Activated T-helper 1 cell treated with anti-CD3 and anti-CD28 coated beads, Interleukin-2, amount 50 U/mL, for 16 hours (primary cell): ENCODE measurements at places on chromosomes 1 and 21.
A peak's percentile ranks its signal among the peaks of the same experiment; 100 is the strongest.

DNA sequence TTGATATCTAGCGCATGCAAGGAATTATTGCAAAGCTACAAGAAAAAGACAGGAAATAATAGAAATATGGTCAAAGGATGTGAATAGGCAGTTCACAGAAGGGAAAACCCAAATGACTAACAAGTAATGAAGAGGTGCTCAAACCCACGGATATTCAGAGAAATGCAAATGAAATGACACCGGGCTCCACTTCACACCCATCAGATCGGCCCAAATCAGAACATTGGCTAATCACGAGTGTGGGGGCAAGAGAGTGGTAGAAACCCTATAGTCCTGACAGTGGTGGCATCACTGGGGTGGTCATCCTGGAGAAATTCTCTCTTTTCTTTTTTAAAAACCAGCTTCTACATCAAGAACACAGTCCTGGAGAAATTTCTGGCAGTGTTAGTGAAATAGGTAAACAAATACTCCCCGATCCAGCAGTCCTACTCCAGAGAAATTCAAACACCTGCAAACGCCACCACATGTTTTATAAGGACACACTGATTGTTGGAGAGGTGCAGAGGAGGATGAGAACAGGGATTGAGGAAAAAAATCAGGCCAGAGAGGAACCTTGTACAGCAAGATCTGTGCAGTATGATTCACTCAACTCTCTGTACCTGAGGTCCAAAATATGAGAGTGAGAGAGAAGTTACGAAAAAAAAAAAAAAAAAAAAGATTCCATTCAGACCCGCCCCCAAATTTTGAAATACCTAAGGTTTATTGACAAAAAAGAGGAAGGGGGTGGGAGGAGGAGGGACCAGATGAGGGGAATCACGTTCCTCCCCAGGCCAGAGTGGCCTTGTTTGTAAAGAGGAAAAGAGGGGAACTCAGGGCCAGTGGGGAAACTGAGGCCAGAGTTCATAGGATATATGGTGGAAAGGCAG is 9.2 kb upstream of the TNFRSF1B start:
- no peak for DNase-seq

- no peak for DNase-seq
These were observed 254.0 kb upstream of the RUNX1 start for GRCh38 chr21:35303085-35303484.

DNA sequence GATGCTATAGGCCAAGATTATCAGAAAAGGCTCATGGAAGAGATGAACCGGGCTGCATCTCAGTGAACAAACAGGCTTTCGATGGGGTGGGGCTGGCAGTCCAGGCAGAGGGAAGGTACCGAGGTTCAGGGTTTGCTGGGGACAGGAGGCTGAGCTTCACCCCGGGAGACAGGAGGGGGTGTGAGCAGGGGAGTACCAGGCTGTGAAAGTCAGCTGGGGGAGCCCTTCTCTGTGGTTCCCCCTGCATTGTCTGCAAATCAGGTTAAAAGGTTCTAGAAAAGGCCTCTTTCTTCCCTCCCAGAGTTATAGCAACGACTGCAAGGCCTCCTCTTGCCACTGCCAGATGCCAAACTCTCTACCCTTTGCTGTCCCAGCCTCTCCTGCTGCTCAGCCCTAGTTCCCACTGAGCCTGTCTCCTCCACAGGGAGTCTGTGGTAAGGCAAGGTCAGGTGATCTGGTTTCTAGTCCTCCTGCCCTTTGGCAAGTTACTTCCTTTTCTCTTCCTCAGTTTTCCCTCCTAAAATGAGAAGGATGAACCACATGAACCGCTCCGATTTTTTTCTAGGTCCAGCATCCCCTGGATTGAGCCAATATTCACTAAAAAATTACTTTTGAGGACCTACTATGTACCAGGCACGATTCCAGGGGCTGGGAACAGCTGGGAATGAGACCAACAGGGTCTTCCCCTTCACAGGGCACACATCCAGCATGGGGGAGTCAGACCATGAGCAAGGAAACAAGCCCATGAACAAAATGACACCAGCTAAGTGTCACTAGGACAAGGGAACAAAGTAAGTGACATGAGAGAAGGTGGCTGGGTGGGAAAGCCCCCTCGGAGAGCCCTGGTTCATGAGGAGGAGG is 7.2 kb downstream of the LAD1 start:
- no peak for DNase-seq

GRCh38 chr21:39444421-39445180 is 977 bp downstream of the LCA5L start:
- no peak for DNase-seq

DNA sequence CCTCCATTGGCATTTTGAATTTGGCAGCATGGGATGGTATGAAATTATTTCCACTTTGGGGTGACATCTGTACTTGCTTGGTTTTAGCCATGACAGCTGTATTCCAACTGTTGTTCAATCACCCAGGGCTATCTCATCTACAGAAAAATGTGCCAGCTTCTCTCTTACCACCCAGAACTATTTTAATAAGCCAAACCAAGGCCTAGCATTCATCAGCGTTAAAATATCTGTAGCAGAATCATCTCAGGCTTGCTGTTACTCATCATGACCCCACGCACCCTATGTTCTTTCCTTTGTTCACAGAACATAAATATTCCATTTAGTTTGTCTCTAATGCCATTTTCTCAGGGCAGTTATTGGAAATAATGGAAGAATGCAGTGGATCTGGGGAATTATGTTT is 49.8 kb downstream of the GIPC2 start:
- DNase-seq: no peak

GRCh38 chr21:41953831-41954653 is at the start of gene C2CD2:
Gene C2CD2, minus strand, starts transcription at chr21:41954018. Its CDS starts 370 bp downstream, at chr21:41953648.
- DNase-seq: no peak

DNA sequence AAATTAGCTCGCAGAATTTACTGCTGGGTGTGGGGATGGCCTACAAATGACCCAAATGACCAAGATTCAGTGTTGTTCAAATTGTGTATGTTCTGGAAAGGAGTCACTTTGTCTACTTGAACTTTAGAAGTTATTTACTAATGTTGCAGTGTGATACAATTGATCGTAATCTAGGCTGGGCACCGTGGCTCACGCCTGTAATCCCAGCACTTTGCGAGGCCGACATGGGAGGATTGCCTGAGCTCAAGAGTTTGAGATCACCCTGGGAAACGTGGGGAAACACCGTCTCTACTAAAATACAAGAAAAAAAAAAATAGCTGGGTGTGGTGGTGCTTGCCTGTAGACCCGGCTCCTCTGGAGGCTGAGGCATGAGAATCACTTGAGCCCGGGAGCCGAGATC is 57.6 kb upstream of the TMPRSS2 start:
- DNase-seq: no peak

GRCh38 chr1:201739492-201740085 is 89.4 kb upstream of the IPO9 start:
- DNase-seq: peak; percentile 38

DNA sequence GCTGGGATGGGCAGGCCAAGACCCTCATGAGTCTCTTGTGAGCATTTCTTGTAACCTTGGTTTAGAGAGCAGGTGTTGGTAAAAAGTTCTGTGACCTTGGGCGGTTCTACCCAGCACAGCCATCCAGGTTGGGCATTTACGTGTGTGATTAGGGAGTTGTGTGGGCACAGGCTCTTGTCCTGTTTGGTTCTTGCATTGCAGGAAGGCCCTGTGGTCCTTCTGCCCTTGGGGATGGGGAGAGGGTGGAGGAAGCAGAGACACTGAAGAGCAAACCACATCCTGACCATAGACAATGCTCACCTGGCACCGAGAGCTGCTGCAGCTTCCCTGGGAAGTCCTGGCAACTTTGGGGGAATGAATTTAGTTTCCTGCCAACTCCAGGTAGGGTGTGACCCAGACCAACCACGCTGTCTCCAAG is 25.6 kb downstream of the RNF187 start:
- no peak for DNase-seq

GRCh38 chr21:42367367-42368165 is 1.2 kb upstream of the TFF1 start:
- DNase-seq: no peak

- no peak for DNase-seq
These were observed 93.1 kb upstream of the TMPRSS2 start for GRCh38 chr21:41600961-41601572.

DNA sequence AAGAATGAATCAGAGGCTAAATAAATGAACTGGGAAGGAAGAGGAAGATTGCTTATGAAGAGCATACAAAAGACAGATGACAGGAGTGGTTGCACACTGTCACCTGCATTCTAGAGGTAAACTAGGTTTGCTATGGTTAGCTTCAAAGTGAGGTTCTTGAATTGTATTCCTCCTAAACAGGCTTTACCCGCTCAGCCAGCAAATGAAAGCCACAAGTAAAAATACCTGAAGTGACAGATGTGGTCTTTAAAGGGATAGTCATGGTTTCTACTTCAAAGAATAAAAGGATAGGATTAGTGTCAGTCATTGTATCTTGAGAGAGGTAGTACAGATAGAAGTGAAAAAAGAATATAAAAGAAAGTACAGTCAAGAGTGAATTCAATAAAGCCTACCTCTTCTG is 32.4 kb upstream of the PRDX6 start:
- no peak for DNase-seq

GRCh38 chr1:170661646-170662411 is 2.1 kb upstream of the PRRX1 start:
- DNase-seq: no peak

DNA sequence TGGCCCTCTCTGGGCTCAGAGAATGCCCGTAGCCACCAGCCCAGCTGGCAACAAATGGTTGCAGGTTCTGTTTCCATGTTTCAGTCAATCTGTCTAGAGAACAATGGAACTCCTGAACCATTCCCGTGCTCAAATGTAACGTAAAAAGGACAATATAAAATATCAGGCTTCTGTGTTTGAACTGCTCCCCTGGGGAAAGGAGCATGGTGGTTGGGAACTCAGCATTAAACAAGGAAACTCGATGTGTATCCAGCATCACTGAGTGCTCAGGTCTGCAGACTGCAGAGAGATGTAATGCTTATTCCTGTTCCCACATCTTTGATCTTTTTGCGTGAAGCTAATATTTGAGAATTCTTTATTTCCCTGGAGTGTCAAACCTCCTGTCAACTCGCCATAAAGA is 326.5 kb downstream of the KIF26B start:
- DNase-seq: no peak

- no peak for DNase-seq
These were observed 58.4 kb downstream of the LAMC2 start for GRCh38 chr1:183244466-183244865.

- no peak for DNase-seq
These were observed at the start of gene GPR137B for GRCh38 chr1:236142253-236143103. Gene GPR137B, plus strand, starts transcription at chr1:236142539. Its CDS starts 84 bp downstream, at chr1:236142623.

GRCh38 chr1:27668121-27668807 is 3.7 kb downstream of the IFI6 start:
- no peak for DNase-seq
